ENCODE measurements at places on chromosomes 2 and 18.

DNA sequence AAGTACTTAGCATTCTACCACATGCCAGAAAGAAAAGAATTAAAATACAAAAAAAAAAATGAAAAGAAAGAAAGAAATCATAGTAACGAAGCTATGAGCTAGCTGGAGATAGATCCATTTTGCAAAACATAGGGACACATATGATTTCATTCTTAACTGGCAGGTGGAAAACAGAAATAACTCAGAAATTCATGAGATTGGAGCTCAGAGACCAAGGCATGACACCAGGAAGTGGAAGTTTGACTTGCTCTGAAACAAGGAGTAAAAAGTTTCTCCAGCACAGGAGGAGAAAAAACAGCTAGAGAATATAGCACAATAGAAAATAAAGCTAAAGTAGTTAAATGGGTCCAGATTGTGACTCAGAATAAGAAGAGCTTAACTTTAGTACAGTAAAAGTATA lies 278.1 kb downstream of the ZEB2 start:
- DNase-seq: no peak

DNA sequence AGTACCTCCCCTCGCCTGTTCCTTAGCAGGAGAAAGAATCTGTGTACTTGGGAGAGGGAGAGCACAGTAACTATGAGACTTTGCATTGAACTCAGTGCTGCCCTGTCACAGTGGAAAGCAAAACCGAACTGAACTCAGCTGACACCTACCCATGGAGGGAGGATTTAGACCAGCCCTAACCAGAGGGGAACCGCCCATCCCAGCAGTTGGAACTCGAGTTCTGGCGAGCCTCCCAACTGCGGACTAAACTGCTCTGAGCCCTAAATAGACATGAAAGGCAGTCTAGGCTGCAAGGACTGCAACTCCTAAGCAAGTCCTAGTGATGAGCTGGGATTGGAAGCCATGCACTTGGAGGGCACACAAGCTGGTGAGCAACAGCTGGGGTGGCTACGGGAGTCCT lies 110.4 kb downstream of the GRB14 start:
- DNase-seq: no peak

DNA sequence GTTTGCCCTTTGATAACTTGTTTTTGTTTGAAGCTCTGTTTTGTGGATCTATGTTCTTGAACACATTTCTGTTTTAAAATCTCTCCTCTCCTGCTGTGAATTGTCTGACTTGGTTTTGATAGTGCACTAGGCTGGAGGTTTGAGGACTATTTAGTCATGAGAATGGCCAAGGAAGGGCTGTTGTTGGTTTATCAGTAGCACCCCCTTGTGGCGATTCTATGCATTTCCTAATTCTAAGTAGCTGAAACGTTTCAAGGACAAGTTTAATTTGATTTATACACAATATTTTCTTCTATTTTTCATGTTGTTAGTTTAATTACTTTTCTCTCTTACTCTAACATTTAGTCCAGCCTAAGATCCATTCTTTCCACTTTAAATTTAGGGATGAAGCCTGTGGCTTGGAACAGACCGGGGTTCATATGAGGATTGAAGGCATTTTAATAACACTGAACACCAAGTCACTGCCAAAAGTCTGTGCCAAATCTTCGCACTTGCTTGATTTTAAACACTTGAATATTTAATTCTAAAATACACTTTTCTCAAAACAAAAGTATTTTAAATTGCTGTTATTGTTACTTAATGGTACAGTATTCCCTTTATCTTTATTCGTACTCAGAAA lies 166.0 kb downstream of the SOCS6 start:
- DNase-seq: peak; percentile 57

DNA sequence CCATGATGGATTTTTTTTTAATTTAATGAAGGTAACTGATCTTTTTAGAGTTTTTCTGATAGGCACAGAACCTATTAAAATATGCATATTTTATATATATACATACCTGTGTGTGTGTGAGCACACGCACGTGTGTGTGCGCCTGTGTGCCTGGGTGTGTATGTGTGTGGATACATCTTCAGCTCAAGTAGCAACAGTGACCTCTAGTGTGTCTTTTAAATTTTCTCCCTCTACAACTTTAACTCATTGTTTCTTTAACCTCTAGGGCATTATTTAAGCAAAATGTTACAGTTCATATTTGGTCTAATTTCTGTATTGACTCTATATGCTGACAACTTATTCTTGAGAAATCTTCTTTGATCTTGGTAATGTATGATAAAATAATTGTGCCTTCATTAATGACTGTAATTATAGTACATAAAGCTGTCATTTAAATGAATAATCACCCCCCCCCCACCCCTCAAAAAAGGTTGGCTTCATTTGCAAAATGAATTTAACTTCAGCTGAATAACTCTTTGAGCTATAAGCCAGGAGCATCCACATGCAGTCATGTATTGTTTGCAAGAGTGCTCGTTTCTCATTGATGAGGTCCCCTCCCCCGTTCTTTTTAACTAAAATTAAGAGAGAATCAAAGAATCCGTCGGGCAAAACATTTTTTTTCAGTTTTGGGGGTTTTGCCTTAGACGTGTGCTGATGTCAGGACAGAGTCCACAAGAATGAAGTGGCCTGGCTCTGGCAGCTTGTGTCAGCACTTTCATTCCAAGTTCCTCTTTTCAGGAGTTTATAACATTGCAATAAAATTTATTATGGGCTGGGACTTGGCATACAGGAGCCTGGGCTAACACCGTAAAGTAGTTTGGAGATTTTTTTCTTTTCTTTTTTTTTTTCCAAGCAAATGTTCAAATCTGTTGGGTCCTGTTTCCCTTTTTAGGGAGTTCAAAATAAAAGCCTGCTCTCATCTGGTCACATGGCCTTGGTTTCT lies 80.0 kb downstream of the ETAA1 start:
- DNase-seq: peak; percentile 59

- DNase-seq: no peak
Measured at GRCh38 chr2:1024981-1025380, 74.3 kb downstream of the SNTG2 start.

GRCh38 chr2:160221391-160222276 lies 21.6 kb upstream of the ITGB6 start:
- DNase-seq: no peak

DNA sequence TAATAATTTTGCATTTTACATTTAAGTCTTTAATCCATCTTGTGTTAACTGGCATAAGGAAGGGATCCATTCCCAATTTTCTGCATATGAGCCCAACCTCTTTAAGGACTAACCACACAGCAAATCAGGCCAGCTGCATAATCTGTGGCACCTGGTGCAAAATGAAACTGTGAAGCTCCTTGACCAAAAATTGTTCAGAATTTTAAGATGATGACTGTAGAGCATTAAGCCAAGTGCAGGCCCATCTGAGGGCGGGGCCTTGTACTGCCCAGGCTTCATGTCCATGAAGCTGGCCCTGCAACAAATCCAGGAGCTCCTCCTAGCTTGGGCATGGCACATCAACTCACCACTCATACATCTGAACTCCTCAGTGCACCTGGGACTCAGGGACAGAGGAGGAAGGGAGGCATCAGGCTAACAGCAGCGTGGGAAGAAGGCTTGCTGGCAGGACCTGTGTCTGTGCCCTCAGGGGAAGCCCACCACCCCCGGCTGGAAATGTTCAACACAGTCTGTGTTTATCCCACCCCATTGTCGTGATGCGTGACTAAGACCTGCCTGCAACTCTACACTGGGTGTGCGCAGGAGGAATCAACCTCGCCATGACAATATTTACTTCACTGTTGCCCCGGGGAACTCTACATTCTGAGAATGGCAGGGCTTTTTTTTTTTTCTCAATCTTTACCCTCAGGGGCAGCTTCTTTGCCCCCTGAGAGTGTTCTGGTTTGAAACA lies 128.9 kb upstream of the SIX2 start:
- no peak for DNase-seq

DNA sequence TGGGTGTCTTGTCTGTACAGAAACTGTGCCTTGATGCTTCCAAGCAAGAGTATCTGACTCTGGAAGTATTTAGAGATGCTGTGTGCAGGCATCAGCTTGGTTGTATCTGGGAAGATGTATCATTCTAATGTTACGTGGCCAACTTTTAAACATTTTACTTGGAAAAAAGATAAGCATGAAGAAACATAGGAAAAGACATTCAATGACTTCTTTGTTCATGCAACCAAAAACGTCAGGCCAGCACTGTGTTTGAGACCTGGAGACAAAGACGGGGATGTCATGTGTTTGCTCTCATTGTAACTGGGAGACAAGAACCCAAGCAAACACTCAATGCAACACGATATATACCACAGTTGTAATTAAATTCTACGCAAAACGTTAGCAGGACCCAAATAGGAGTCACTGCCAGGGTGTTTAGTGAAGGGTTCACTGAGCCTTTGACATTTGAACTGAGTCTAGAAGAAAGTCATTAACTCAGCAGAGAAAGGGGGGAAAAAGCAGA lies 8.9 kb upstream of the SESTD1 start:
- DNase-seq: no peak

DNA sequence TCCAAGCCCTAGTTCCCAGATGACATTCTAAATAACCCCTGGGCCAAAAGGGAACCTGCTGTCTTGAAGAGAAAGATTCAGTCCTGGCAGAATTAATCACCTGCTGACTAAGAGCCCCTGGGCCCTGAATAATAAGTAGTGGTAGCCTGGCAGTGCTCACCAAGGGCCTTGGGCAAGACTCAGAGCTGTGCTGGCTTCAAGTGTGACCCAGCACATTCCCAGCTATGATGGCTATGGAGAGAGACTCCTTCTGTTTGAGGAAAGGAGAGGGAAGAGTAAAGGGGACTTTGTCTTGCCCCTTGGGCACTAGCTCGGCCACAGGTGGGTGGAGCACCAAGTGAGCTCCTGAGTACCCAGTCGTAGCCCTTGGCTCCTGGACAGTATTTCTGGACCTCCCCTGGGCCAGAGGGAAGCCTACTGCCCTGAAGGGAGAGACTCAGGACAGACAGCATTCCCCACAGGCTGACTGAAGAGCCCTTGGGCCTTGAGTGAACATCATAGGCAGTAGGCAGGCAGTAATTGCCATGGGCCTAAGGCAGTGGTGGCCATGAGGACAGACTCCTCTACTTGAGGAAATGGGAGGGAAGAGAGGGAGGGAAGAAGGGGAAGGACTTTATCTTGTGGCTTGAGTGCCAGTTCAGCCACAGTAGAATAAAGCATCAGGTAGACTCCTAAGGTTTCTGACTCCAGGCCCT lies 40.0 kb upstream of the INPP4A start:
- DNase-seq: no peak

DNA sequence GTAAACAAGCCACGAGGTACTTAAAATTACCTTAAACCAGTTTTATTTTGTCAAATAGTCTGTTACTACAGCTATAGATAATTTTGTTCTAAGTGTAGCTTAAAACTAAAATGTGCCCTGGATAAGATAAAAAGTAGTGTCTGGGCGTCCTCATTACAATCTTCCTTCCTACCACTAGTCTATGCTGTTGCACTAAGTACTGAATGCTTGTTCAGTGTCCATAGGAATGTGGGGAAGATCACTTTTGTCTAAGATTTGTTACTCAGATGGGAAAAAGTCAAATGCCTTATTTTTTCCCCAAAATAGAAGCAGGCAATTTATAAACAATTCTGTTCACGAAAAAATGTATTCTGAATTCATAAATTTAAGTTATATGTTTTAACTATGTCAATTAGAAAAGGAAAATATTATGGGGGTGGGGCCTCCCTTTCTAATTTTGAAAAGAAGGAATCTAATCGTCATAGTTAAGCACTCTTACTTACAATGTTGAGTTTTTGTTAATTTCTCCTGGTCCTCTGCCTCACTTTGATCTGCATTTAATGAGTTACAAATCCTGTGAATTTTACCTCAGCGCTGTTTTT lies 140.4 kb upstream of the VRK2 start:
- peak; percentile 14 for DNase-seq

- peak; percentile 50 for DNase-seq
Measured at GRCh38 chr2:29816651-29817050, 104.7 kb downstream of the ALK start.

DNA sequence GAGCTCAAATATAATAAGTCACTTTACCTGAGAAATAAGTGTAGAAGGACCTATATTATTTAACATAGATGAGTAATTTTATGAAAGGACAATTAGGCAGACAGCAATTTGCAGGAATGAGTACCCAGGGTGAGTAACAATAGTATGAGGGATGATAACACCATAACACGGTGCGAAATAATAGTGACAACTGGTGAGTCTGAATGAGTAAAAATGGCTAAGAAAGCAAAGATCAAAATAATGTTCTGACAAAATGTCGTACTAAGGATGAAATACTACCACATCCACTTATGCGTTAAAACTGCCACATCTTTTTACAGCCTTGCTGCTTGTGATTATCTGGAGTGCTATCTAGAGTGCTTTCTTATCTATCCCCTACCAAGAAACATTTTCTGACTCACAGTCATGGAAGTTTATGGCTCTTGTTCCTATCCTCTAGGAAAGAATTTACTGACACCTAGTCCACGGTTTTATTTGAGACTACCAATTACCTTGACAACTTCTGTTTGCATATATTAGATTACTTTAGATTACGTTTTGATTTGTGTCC lies 929.7 kb downstream of the LRP1B start:
- DNase-seq: peak; percentile 2

- no peak for DNase-seq
Measured at GRCh38 chr2:232770207-232770606, 6.2 kb downstream of the KCNJ13 start.

Measured in SK-N-DZ (cell line).